ENCODE measurements at places on chromosomes 11 and 22.

GRCh38 chr11:131944736-131945135 lies 574.3 kb downstream of the NTM start:
- DNase-seq: no peak

DNA sequence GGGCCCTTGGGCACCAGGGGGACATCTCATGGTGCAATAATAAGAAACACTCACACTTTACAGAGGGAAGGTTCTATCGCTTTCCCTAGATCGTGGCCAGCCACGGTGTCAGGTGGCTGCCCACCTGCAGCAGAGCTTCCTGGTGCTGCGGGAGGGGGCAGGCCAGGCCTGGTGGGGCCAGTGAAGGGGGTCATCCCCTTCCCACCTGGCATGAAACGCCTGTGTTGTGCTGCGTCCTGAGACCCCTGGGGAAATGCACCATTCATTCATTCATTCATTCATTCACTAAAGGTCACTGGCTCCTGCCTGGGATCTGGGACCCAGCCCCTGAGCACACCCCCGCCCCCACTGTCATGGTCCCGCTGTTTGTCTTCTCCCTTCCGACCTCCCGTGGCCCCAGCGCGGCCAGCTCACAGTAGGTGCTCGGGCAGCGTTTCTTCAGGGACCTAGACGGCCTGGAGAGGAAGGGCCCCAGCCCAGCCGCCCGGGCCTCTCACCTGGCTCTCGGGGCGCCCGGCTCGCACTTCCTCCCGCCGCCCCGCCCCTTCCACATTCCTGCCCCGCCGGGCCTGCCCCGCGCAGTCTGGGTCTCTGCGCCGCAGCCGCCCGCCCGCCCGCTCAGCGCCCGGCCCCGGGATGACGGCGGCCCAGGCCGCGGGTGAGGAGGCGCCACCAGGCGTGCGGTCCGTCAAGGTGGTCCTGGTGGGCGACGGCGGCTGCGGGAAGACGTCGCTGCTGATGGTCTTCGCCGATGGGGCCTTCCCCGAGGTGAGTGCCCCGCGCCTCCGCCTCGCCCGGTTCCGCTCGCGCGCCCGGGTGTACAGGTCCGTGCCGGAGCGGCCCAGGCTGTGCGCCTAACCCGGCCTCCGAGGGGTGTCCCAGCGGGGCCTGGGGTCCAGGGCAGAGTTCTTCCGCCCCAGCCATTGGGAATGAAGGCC lies at the start of gene RHOD:
RHOD (plus strand) TSS at position 581 of the 938 bp plus-strand sequence; CDS start at position 637, 56 bp downstream.
- DNase-seq: peak; percentile 53

- DNase-seq: no peak
Measured at GRCh38 chr11:77154381-77155081, 26.5 kb downstream of the MYO7A start.

GRCh38 chr22:22576244-22576988 lies 17.4 kb upstream of the PRAME start:
- peak; percentile 44 for DNase-seq

GRCh38 chr11:66289548-66290329 lies 796 bp upstream of the YIF1A start:
- peak; percentile 91 for DNase-seq

GRCh38 chr22:24285245-24285644 lies 14.6 kb downstream of the SPECC1L start:
- DNase-seq: no peak

GRCh38 chr11:119694334-119694733 lies 34.7 kb downstream of the NECTIN1 start:
- DNase-seq: peak; percentile 15

GRCh38 chr11:15276621-15277020 lies 161.9 kb downstream of the INSC start:
- no peak for DNase-seq

DNA sequence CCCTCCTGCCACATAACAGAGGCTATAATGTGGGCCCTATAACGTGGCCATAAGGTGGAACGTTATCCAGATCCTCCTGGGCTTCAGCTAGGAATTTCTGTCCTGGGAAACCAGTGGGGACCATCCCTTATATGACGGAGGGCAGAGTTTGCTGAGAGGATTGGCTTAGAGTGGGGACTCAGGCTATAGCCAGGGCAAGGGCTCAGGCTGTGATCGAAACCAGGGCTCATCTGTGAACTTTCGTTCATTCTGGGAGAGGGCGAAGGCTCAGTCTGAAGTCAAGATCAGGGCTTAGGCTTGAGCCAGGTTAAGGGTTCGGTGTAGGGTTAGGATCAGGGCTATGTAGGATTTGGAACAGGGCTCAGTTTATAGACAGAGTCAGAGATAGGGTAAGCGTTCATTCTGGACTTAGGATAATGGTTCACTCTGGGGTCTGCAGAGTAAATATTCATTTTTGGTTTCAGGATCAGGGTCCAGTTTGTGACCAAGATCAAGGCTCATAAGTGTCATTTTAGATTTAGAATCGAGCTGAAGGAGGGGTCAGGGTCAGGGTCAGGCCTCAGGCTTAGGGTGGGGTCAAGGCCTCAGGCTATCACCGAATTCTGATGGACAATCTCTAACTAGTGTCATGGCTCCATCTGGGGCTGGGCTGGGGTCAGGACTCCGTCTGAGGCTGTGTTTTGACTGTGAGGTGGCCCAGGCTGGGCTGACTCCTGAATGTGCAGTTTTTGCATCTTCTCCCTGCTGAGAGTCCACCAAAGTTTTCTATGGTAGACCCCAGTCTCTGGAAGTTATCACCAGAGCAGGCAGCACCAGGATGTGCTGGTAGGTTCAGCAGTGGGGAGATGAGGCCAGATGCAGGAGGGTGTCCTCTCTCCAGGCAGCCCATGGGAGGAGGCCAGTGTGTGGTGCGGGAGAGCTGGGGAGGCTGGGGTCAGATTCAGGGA lies 33.9 kb upstream of the SOX10 start:
- DNase-seq: no peak

DNA sequence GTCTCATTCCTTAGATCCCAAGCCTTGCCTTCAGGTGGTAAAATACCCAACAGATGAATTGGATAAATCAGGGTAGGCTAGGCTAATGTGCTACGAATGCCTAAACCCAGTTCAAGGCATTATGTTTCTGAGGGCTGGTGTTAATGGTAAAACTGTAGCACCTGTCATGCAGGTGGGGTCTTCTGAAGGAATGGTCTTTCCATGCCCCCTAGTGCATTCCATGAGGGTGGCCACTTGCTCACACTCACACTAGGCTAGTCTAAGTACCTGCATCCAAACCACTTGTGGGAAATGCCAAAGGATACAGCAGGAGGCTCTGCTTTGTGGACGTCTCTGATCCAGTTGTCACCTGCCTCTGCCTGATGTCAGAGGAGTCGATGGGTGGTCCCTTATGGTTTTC lies 24.2 kb upstream of the UCP3 start:
- DNase-seq: no peak

DNA sequence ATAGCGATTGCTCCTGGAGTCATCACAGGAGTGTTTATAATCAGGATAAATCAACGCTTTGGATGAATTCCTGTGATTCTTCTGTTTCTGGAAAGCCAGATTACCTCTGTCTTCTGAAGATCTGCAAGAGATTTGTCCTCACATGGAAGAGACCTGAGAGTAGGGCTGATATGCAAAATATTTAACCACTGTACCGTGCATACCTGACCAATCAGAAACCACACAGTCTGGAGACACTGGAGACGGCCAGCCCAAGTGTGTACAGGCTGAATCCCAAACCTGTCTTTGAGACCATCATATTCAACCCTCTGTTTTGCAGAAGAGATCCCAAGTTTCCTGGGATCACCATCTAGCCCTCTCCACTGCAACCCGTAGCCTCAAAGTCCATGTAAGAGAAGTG lies 50.4 kb upstream of the WT1 start:
- no peak for DNase-seq

DNA sequence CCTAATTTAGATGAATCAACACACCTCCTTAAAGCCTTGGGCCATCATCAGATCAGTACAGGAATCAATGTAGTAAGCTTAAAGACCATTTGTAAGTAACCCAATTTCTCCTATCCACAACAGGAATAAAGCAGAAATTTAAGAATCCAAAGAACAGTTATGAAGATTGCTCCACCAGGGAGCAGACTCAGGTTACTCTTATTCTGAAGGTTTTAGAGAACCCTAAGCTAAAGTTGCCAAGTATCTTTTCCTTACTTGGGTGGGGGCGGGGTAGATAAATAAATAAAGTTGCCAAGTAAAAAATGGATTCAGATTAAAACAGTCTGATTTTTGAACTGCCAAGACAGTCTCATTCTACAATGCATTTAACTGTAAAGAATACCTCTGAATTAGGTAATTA lies 18.1 kb downstream of the CKAP5 start:
- DNase-seq: no peak

- DNase-seq: no peak
Measured at GRCh38 chr11:87144252-87144651, 106.5 kb downstream of the TMEM135 start.

DNA sequence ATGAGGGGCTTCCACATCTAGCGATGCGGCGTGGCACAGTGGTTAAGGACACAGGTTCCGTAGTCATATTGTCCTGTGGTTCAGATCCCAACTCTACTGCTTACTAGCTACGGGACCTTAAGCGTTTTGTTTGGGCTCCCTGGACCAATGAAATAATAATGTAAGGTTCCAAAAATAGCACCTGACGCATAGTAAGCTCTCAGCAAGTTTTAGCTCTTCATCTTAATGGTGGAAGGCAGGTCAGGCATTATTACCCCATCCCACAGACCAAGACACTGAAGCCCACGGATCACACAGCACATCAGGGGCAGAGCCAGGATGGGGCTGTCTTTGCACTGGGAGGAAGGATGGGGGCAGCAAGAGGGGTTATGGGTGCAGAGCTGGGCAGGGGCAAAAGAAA lies 13.0 kb downstream of the DNAJB13 start:
- no peak for DNase-seq

- no peak for DNase-seq
Measured at GRCh38 chr11:129333873-129334272, 41.8 kb upstream of the BARX2 start.

- DNase-seq: peak; percentile 68
Measured at GRCh38 chr22:21972293-21972779, 10.3 kb downstream of the TOP3B start.

GRCh38 chr22:36966851-36967540 lies 52.3 kb downstream of the TST start:
- DNase-seq: no peak

All from activated CD4-positive, alpha-beta memory T cell treated with anti-CD3 and anti-CD28 coated beads for 36 hours (primary cell).